ENCODE measurements at places on chromosomes 16 and 17. TPM values are rescaled to one million over a fixed set of nuclear protein-coding genes. Genes with fewer than 3 reads are reported as not detected.

GRCh38 chr17:73480740-73481139, 163.5 kb downstream of the SDK2 start:
- DNase-seq = no peak

Gene COQ9
- total RNA-seq = 51.1 TPM

GRCh38 chr16:67246756-67247191, 507 bp downstream of the FHOD1 start:
- DNase-seq = no peak

DNA sequence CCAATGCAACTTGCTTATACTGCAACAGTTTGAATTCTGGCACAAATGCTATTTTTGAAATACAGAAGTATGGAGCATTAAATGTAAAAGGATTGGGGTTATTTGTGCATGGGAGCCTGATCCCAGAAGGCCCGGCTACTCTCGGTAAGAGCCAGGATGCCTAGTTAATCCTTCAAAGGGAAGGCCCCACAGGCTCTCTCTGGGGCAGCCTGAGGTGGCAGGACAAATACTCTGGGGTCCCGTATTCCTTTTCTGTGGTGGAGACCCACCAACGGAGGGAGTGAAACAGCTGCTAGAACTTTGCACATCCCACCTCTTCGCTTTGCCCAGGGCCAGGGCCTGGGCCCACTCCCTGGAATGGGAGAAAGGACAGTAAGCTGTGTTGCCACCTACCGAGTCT, 30.4 kb downstream of the ERN1 start:
- DNase-seq = no peak

Gene CCL16
- not detected for total RNA-seq

DNA sequence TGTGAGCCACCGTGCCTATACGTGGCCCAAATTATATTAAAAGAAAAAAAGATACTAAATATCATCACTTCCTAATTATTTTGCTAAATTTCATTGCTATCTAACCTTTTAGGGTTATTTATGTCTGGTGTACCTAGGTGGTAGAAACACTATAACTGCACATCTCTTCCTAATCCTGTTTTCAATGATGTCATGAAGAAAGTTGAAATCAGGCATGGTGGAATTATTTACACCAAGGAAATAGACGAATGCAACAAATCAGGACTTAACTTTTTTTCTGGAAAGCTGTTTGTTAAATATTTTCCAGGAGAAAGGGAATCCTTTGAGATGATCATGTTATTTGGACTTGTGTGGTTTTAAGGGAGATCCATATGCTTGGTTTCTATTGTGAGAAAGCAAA, 39.2 kb upstream of the SKAP1 start:
- no peak for DNase-seq
